ENCODE measurements at places on chromosomes 6 and 20.

DNA sequence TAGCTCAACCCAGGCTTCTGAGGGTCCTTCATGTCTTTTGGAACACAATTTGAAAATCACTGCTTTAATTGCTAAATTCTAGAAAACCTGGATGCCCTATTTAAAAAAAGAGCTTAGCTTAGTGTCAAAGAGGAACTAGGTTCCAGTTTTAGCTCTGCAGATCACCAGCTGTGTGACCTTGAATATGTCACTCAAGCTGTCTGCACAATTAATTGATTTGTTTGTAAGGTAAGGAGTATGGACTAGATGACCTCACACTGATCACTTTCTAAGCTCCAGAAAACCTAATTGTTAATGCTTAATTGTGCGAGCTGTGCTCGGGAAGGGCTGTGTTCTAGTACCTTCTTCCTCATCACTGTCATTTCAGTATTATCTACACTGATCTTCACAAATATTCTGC, 26.2 kb downstream of the UTRN start:
- DNase-seq, result no peak

DNA sequence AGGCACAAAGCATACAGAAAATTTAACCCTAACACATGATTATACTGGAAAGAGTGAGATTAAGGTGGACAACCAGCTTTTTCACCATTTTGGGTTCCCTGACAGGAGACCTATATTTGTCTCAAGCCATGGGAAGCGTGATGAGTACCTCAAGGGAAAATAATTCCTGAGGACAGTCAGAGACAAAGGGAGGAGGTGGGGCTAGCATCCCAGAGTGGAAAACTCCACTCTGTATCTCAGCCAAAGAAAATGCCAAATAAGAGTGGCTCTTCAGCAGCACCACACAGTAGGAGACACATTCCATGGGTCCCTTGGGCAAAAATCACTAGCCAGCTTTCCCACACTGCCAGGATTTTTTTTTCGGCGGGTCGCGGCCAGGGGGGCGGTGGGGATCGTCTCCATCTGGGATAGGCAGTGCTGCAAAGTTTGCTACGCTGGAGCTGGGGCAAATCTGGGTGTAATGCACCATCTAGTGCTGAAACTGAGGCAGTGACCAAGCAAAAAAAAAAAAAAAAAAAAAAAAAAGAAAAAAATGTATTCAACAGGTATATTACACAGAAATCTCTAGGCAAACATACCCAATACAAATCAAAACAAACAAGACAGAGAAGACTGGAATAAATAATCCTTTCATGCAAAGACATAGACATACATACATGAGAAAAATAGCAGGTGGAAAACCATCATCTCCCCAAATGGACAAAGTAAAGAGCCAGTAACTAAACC, 77.3 kb upstream of the SLC35F1 start:
- no peak for DNase-seq

DNA sequence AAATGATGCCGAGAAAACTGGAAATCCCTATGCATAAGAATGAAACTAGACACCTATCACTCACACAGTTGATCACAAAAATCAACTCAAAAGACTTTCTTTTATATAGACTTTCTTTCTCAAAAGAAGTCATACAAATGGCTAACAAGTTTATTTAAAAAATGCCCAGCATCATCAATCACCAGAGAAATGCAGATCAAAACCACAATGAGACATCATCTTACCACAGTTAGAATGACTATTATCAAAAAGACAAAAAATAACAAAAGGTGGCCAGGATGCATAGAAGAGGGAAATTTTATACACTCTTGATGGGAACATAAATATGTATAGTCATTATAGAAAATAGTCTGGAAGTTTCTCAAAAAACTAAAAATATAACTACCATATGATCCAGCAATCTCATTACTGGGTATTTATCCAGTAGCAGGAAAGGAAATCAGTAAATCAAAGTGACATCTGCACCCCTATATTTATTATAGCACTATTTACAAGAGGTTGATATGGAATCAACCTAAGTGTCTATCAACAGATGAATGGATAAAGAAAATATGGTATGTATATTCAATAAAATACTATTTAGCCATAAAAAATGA, 3.4 kb upstream of the RNF217 start:
- DNase-seq, result no peak

DNA sequence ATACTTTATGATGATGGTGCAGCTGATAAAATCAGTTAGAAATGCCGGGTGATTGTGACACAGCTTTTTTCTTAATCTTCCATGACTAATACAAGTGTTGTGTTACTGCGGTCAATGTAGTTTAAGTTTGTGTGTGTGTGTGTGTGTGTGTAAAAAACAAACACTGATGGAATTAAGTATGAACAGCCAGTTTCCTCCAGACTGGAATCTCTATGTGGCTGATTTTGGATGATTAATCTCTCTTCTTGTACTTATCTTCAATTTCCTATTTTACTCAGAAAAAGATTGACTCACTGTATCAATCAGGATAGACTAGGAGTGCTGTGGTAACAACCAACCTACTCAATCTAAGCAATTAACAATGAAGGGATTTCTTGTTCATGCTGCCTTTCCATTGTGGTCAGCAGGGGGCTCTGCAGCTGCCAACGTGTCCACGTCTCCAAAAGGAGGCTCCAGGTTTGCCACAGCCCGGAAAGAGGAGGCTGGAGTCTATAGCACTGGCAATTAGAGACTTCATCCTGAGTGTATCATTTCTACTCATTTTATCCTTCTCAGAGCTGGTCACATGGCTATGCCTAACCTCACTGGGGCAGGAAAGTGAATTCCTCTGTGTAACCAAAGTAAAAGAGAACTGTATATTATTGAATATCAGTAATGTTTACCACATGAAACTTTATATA, 107.7 kb downstream of the CD109 start:
- no peak for DNase-seq

- DNase-seq, result no peak
Measured at GRCh38 chr20:31984981-31985471, 17.1 kb downstream of the XKR7 start.

Measured in CD4-positive, alpha-beta T cell treated with Interleukin-2 at 100 ng/mL for 4 hours (primary cell).